ENCODE measurements at places on chromosomes 3 and 15. TPM values are rescaled to one million over a fixed set of nuclear protein-coding genes. Genes with fewer than 3 reads are reported as not detected.
A peak's percentile ranks its signal among the peaks of the same experiment; 100 is the strongest.

DNA sequence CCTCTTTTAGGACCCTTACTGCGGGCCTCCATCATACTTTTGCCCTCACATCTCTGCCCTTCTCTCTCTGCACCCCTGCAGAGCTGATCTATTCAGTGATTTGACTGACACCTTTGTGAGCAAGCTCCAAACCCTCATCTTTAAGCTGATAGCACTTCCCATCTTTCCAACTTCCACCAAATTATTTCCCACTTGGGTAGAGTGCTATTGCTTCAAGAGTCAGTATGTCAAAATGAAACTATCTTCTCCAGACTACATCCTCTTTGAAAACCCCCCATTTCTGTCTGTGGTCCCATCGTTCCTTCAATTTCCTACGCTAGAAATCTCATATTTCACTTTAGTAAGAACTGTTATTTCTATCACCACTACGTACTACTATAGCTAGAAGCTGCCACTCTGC is 19.7 kb downstream of the ZWILCH start:
- no peak for DNase-seq

- DNase-seq: no peak
Measured at GRCh38 chr3:71421820-71422566, 161.5 kb downstream of the FOXP1 start.

DNA sequence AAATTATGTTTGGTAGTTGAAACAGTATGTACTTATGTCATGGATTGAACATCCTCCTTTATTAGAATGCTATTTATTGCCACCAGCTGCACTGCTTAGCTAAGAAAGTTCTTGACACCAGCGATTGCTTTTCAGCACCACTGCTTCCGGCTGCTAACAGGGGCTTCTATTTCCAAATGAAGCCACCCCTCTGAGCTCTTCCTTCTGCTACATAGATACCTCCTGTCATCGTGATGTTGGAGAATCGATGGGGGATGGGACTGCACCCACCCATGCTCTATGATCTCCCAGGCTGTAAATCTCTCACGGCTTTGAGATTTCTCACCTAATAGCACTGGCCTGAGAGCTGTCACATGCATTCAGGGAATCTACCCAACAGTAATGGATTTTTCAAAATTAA is 259.2 kb downstream of the MEIS2 start:
- no peak for DNase-seq

DNA sequence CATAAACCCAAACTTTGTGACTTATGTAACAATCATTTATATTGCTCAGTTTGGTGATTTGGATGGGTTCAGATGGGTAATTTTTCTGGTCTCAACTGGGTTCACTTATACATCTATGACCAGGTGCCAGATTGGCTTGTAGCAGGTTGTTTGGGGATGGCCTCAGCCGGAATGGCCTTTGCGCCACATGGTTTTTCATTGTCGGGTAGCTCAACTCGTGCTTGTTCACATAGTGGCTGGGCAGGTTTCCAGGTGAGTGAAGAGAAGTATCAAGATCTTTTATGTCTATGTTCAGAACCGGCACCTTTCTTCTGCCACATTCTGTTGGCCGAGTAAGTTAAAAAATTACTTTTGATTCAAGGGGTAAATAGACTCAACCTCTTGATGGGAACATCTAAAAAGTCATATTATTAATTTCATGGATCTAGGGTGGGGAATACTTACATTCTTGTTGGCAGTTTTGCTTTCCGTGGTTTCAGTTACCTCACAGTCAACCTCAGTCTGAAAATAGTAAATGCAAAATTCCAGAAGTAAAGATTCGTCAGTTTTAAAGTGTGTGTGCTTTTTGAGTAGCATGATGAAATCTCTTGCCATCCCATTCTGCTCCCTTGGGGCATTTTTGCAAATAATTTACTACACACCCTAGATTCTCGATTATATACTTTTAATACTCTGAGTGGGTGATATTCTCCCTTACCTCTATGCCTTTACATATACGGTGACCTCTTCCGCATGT is 745.7 kb upstream of the CCDC54 start:
- DNase-seq: peak; percentile 55

GRCh38 chr3:184716622-184717398 is 4.9 kb upstream of the MAGEF1 start:
- peak; percentile 67 for DNase-seq

- no peak for DNase-seq
Measured at GRCh38 chr15:40289140-40289775, 6.4 kb upstream of the ANKRD63 start.

DNA sequence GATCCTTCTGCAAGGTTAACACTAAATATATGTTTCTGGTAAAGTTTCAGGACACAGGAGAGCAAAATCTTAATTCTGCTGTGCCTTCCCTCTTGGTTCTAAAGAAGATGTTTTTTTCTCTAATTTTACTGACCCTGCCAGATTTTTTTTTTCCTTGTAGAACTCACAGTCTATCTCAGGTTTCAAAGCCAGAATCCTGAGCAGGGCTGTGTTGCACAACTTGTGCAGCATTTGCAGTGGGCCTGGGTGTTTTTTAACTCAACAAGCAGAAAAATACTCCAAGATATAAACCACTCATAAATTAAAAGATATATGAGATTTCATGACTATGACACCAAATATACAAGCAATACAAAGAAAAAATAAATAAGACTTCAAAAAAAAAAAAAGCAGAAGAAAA is 40.2 kb upstream of the ARF4 start:
- DNase-seq: no peak

- DNase-seq: no peak
Measured at GRCh38 chr3:177169936-177170722, 27.2 kb downstream of the TBL1XR1 start.

DNA sequence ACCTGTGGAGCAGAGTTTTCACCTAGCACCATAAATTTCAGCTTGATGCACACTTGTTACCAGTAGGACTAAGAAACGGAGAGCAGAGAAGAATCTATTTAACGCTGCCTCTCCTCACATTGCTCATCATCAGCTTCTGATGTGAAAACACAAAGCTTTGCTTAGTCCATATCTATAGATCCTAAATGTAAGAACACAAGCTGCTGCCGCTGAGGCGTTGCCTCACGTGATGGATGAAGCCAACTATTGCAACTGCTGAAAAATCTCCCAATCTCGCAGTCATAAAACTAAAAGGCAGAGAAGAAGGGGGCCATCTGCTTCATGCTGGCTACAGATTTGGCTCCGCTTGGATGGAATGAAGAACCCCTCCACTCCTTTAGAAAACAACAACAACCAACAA is 42.7 kb downstream of the CADPS start:
- DNase-seq: no peak

DNA sequence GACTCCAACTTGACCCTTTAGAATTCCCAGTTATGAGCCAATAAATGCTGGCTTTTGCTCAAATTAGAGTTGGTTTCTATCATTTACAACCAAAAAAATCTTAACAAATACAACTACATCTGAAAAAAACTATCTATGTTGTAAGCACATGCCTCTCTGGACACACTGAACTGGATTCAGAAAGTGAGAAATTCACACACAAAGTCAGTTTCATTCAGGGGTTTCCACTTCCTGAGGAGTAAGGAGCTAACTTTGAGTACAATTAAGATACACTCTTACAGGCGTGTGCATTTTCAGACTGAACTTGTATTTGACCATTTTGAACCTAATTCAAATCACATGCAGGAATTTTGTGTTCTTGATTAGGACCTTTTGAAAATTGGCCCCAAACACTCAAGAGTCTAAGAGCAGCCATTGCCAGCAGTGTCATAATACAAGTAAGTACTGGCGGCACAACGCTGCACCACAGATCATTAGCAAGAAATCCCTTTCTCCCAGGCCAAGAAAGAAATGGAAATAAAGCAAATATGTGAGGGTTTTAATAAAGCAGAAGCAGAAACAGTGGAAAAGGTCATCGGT is 31.2 kb downstream of the LINS1 start:
- DNase-seq: no peak

ZPLD1 gene
- not detected for polyA plus RNA-seq

DNA sequence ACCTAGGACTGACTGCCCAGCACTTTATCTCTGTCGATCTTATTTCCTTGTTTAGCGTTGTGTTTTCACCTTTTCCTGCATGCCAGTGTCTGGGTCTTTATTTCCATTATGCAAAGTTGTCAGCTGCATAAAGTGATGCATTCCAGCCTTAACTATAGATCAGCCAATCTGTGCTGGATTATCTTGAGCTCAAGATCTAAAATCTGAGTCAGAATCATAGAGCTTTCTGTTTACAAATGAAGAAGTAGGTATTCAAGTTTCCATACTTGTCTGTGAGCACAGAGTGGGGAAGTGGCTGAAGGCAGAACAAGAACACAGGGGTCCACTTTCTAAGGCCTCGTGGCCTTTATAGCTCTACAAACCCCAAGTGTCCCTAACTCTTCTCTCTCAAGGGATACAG is 82.4 kb upstream of the PLCL2 start:
- DNase-seq: no peak

DNA sequence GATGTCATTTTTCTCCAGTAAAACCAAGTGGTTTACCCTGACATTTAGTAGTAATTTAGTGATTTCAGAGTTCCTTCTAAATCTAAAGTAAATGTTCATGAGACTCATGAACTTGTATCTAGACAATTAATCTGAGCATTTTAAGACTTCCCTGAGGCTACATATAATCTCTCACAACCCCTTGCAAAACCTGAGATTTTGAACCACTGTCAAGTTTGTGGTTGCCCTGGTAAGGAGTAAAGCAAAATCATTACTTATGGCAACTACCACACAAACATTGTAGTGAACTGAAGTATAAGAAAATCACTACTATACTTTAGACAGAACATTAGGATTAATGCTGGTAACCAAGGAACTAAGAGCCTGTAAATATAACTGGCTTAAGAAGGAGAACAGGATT is 370.2 kb downstream of the TIGIT start:
- DNase-seq: no peak

- no peak for DNase-seq
Measured at GRCh38 chr3:69890084-69890483, 109.4 kb upstream of the SAMMSON start.

ZBTB20 gene
- polyA plus RNA-seq: 3.4 TPM

DNA sequence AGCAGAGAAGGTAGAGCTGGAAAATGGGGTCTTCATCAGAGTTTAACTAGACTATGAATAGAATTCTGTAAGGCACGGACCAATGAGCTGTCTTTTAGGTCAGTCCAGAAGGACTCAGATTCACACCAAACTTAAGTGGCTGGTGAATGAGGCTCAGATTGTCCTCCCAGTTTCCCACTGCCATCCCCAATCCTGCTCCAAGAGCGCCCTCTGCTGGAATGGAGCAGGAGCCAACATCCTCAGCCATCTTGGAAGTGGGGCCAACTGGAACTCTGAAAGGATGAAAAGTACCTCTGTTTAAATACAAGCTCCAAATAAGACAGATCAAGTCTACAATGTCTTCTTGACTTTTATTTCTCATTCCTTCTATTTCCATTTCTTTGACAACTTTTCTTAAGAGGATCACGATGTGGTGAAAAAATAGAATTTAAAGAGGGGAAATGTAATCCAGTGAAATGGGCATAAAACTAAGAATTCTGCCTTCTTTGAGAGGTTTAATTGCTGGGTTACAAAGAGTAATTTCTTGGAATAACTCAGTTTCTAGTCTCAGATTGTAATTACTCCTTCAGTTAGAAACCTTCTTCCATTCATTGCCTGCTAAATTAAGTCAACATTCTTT is 217.1 kb upstream of the TPRG1 start:
- DNase-seq: peak; percentile 89

DNA sequence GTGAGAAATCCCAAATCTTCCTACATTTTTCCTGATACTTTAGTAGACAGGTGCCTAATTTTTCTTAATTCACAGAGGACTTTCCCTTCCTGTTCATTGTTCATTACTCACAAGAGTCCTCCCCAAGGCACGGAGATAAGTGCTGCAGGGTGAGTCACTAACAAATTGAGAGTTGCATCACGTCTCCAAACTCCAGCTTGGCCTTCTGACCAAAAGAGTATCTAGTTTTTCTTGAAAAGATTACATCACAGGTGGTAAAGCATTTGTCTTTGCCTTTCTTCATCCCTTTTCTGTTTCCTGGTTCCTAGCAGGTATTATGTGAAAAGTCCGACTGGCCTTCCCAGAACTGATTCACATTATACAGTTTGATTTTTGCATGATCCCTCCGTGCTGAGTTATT is 24.9 kb upstream of the RASGRP1 start:
- no peak for DNase-seq

GRCh38 chr3:169145540-169146178 is 517.9 kb downstream of the MECOM start:
- DNase-seq: no peak
